ENCODE measurements at places on chromosomes 5 and 9.
A peak's percentile ranks its signal among the peaks of the same experiment; 100 is the strongest.

- no peak for DNase-seq
These were observed 213.2 kb downstream of the TMC1 start for GRCh38 chr9:72734631-72735030.

DNA sequence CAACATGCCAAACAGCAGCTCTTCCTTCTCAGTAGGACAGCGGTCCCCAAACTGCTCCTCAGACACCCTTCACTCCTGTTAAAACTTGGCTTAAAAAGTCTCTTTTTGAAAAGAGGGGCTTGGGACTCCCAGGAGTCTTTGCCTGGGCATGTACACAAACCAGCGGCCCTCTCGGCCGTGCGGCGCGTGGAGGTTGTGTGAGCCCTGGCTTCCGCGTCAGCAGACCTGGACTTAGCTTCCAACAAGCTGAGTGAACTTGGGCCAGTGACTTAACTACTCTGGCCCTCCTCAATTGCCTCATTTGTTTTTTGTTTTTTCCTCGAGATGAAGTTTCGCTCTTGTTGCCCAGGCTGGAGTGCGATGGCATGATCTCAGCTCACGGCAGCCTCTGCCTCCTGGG is 15.3 kb upstream of the NTNG2 start:
- no peak for DNase-seq

DNA sequence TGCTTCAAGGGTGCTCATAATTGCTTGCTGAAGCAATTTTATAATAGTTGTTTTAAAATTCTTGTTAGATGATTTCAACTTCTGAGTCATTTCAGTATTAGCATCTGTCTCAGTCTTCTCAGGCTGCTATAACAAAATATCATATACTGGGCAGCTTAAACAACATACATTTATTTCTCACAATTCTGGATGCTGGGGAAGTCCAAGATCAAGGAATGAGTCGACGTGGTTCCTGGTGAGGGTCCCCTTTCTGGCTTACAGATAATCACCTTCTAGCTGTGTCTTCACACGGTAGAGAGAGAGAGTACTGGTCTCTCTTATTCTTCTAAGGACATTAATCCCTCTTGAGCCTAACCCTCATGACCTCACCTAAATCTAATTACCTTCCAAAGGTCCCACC is 160.4 kb downstream of the SIL1 start:
- DNase-seq: no peak

DNA sequence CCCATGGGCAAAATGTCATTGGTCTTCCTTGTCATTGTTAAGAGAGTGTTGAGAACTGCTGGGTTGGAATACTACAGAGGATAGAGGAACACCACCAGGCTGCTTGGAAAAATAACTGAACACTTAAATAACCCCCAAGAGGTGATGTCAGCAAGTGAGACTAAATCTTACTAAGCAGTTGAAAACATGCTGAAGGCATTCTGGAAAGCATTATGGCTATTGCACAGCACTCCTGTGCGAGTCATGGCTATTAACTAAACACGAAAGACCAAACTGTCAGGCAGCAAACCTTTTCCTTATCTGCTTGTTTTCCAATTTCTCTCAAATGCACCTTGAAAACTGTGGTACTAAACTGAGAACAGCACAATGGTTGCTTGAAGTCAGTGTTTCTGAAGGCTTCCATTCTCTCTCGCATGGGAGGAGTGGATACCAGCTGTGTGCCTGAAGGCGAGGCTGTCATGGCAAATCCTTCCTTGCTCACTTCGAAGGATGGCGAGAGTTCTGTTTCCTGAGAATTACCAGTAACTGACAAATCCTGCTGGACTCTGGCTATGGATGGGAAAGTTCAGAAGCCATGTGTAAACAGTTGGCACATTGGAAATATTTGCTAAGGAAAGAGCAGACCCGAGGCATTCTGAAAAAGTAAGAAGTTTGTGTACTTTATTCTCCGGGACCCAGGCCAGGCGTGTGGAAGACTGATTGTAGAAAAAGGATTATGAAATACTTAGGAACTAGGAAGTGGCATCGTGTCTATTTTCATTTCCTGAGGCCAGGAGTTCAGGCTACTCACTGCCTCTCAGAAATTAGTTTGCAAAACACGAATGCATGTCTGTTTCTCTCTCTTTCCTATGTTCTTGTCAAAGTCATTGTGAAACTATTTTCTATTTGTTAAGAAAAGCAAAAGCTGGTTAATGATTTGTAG is 182.1 kb downstream of the DMRT2 start:
- no peak for DNase-seq

GRCh38 chr5:151037561-151038411 is 17.4 kb downstream of the GPX3 start:
- DNase-seq: no peak

GRCh38 chr9:93126825-93127368 is 7.2 kb downstream of the NINJ1 start:
- DNase-seq: peak; percentile 38

GRCh38 chr9:114094971-114095370 is 4.1 kb downstream of the KIF12 start:
- no peak for DNase-seq

DNA sequence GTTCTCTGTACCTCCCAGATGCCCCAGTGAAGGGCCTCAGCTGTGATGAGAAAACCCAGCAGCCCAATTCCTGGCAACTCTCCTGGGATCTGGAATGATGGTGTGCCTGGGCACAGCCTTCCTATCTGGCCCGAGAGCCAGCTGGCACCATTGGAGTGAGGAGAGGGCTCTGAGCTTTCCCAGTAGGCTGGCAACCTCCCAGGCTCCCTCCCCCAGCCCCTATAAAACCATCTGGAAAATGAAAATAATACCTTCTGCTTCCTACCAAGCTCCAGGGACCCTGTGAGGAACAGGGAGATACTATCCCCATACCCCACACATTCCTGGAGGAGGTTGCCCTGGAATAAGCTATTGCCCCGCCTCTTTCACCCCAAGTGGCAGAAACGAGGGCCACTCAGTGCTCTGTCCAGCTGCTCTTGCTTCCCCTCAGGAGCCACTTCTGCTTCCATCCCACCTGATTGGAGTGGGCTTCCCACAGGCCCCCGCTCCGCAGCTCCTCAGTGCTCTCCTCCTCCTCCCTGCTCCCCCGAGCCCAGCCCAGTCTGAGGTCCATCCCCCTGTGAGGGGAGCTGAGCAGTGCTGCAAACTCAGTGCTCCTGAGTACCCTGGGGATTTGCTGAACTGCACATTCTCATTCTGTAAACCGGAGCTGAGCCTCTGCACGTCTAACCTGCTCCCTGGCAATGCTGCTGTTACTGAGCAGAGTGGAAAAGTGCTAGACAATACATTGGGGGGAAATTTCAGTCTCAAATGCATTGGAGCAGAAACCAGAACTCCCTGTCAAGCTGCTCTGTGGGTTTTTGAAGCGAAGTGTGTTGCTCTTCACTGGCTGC is 74.7 kb downstream of the THBS4 start:
- peak; percentile 90 for DNase-seq

- peak; percentile 7 for DNase-seq
These were observed 15.0 kb downstream of the GLIPR2 start for GRCh38 chr9:36151316-36152210.

- DNase-seq: no peak
These were observed 23.8 kb downstream of the GADD45G start for GRCh38 chr9:89628601-89629000.

DNA sequence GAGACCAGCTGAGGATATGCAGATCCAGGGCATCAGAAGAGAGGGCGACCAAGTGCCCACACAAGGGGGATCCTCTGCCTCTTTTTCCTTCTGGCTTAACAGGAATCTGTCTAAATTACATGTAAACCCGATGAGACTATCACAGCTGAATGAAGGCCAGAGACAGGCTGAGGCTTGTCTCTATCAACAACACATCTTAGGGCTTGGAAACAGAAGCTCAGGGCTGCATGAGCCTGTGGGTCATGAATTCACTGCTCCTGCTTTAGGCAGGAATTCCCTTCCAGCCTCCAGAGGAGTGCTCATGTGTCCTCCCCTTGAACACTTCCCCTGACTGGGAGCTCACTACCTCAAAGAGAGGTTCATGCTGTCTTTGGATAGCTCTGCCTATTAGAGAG is 106.1 kb upstream of the PHYKPL start:
- no peak for DNase-seq

DNA sequence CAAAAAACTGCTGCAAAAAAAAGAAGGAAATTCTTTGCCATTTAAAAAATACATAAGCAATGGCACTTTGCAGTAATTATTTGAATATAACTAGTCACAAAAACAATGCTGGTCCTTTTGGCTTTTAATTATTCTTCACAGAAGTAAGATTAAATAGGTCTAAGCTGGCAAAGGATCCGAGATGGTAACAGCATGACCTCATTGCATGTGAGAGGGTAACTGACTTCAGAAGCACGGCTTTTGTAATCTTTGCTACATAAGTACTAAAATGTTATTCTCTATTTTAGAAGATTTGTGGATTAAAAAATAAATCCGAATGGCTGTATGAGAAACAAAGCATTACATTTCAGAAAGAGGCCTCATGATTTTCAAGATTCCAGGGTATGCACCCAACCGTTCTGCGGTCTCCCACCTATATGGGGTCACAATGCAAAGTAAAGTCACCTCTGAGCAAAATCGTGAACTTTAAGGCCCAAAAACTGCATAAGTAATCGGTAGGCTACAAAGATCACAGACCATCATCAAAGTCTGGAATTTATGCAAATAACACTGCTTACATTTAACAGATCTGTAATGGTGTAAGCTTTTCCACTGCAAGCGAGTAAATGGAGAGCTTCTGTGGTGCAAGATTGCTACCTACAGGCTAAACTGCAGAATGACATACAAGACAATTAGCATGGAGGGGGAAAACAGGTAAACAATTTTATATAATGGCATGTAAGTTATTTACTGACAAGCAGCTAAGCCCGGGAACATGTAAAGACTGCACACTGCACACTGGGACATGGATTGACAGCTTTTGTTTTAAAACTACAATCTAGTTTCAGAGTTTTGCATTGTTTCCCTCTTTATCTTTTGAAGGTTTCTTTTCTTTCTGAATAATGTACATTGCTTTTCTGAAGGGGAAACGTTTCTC is 231.6 kb downstream of the SLF1 start:
- DNase-seq: peak; percentile 88

- DNase-seq: no peak
These were observed 227.0 kb downstream of the DRD1 start for GRCh38 chr5:175216991-175217390.

DNA sequence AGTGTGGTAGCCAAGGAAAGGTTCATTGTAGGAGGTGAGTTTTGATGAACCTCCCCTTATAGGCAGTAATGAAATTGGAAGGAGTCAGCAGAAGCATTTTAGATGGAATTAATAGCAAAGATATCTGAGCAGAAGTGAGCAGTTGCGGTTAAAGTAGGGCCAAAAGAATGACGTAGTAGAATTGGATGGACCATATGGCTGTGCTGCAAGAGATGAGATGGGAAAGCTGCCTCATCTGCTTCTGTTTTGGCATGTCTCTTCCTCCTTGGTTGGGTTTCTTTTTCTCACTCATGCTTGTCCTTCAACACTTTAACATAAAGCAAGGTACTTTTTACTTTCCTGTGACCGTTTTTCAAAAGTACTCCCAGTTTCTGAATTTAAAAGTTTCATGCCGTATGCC is 55.8 kb downstream of the AQP7 start:
- no peak for DNase-seq

- no peak for DNase-seq
These were observed 132.6 kb downstream of the NSG2 start for GRCh38 chr5:174177976-174178605.

DNA sequence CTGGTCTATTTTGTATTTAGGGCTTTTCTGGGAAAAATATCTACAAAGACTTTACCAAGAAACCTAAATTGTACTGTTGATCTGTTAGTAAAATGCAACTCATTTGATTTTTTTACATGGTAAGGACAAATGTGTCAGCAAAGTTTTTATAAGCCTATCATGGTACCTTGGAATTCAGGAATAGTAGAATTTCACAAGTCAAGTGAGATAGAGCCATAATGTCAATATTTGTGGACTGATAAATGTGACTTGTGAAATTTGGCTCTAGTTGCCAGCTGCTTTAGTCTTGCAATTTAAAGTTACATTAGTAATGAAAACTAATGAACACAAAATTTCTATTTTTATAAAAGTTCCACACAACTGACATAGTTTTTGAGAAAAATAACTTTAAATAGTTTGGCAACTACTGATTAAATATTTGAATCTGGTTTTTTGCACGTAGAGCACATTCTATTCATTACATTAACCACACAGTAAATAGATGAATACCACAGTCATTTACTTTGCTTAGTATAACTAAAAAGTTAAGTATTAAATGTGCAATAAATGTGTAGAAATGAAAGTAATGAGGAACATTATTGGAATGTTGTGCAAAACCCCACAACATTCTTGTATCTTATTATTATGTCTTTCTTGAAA is 41.2 kb upstream of the RIOK2 start:
- DNase-seq: no peak

DNA sequence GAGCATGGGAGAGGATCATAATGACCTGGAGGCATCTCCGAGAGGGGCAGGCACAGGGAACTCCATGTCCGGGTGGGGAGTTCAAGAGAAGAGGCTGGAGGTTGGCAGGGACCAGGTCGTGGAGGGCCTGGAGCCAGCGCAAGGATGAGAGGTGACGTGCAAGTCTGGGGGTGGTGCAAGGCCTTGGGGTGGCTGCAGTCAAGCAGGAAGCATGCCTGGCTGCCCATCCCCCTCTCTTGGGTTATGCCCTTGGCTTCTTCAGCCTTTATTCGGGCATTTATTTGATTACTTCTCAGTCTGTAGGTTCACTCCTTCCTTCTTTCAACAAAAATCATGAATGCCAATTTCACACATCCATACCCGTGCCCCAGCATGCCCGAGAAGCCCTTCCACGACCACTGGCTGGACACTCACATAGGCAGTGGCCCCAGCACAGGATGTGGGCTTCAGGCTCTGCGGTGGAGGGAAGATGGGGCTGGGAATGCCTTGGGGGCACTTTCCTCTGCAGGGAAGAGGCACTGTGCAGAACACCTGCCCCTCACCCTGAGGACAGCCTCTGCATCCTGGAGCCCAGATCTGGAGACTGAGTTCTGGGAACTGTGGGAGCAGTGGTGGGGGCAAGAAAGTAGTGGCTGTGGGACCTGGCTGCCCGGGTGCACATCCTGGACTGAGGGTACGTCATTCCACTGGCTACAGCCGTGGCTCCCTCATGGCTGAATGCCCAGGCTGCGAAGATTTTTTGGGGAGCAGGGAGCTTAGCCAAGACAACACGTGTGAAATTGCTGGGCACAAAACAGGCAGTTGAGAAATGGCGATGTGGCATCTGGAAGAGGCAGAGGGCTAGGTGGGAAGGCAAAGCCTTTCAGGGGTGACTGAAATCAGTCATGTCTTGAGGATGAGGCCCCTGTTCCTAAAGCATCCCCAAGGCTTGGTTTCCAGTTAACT is 38.6 kb downstream of the CRB2 start:
- peak; percentile 72 for DNase-seq

- no peak for DNase-seq
These were observed 61.3 kb downstream of the LHFPL2 start for GRCh38 chr5:78587081-78587774.

DNA sequence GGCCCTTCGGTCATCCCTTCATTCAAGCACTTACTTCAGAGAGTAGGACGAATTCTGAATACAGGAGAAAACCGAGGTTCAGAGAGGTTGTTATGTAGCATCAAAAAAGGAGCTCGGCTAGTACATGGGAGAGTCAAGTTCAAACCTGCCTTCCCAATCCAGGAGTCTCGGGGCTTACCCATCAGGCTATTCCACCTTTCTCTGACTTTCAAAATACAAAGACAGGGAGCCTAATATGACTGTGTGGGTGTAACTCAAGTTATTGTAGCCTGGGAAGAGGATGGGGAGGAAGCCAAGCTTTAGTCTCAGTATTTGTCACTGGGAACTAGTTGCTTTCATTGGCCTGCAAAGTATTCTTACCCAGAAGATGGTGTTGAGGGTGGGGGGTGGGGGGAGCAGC is 274.8 kb upstream of the PANK3 start:
- DNase-seq: no peak

Data from NCI-H69 (cell line).